ENCODE measurements at places on chromosomes 3 and 15. TPM values are rescaled to one million over a fixed set of nuclear protein-coding genes. Genes with fewer than 3 reads are reported as not detected.

The PDCD7 gene
- 16.6 TPM for total RNA-seq

The ISL2 gene
- total RNA-seq, result 0.25 TPM

The HYKK gene
- 4.2 TPM for total RNA-seq

The GPR149 gene
- total RNA-seq, result not detected

The GOLGA8R gene
- 0.75 TPM for total RNA-seq

The RAB8B gene
- 260 TPM for total RNA-seq

The PIGZ gene
- 0.44 TPM for total RNA-seq

The SYNPR gene
- total RNA-seq, result not detected

The EPHA6 gene
- total RNA-seq, result not detected

The LRRN1 gene
- total RNA-seq, result 0.16 TPM

The DNAH12 gene
- not detected for total RNA-seq

The C3orf22 gene
- total RNA-seq, result not detected

The SLC12A1 gene
- not detected for total RNA-seq

The SH2D7 gene
- not detected for total RNA-seq

The PPCDC gene
- total RNA-seq, result 23.3 TPM

The FILIP1L gene
- not detected for total RNA-seq

The ZDHHC19 gene
- total RNA-seq, result not detected

The FBN1 gene
- 0.59 TPM for total RNA-seq
